ENCODE measurements at places on chromosomes 2 and 18.

DNA sequence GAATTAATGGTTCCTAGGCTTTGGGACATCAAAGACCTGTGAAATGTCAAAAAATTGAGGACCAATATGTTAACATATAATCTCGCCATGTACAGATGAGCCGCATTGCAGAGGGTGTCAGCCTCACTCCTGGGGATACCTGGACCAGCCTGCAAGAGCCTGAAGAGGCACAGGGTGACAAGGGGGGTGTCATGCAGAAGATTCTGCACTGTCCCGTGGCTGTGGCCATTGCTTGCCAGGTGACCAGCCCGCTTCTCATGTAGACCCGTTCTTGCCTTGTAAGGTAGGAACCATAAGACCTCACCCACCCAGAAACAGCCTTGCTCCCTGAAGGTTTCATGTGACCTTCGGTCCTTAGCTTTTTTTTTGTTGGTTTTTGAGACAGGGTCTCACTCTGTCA, 37.5 kb downstream of the TMEM37 start:
- no peak for DNase-seq

- DNase-seq: peak; percentile 2
Measured at GRCh38 chr2:72004201-72004915, 143.3 kb downstream of the CYP26B1 start.

- DNase-seq: no peak
Measured at GRCh38 chr2:109601783-109602182, 12.0 kb downstream of the SEPTIN10 start.

- no peak for DNase-seq
Measured at GRCh38 chr2:27118525-27119329, at the start of gene CGREF1. CGREF1 (minus strand) TSS chr2:27119128; CDS start chr2:27104366, 14,762 bp downstream.

DNA sequence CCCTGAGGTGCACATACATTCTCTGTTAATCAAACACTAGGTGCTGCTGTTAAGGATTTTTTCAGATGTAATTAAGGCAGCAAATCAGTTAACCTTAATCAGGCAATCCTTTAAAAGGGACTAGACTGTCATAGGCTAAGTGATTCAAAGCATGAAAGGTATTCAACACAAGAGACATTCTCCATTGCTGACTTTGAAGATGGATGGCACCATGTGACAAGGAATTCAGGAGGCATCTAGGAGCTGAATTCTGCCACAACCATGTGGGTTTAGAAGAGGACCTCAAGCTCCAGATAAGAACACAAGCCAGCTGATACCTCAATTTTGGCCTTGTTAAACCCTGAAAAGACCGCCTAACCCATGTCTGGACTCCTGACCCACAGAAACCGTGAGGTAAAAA, 84.0 kb downstream of the SMAD2 start:
- DNase-seq: no peak

- DNase-seq: no peak
Measured at GRCh38 chr18:79952996-79953559, 1.6 kb upstream of the SLC66A2 start.

DNA sequence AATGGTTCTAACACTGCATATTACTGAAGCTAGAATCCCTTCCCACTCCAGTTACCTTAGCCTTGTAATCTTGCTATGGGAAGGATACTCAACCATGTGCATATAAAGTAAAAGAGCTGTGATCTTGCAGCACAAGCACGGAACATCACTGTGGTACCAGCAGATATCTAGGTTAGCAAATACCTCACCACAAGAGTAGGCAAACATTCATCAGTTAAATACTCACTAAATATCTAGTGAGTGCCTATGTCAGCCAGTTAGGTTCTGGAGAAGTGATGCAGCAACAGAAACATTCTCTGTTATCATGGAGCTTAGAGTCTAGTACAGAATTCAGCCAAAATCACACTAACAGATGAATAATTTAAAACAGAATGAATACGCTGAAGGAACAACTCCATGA, 349.6 kb upstream of the UBE2E3 start:
- no peak for DNase-seq

DNA sequence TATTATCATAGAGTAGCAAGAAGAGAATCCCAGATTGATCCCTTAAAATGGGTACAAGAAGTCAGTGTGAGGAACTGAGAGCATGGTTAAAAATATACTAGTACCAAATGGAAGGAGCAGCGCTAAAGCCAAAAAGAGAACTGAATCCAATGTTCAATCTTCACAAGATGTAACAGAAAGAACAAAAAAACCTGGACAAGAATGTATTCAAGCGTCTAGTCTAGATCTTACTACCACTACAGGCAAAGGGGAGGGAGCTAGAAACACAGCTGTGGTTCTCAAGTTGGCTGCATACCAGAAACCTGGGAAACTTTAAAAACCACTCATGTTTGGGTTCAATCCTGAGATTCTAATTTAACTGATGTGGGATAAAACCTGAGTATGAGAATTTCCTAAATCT, 57.5 kb downstream of the PIAS2 start:
- no peak for DNase-seq

- DNase-seq: peak; percentile 80
Measured at GRCh38 chr18:21191596-21192307, 50.3 kb upstream of the GREB1L start.

- no peak for DNase-seq
Measured at GRCh38 chr18:57583297-57583835, 3.1 kb downstream of the FECH start.

DNA sequence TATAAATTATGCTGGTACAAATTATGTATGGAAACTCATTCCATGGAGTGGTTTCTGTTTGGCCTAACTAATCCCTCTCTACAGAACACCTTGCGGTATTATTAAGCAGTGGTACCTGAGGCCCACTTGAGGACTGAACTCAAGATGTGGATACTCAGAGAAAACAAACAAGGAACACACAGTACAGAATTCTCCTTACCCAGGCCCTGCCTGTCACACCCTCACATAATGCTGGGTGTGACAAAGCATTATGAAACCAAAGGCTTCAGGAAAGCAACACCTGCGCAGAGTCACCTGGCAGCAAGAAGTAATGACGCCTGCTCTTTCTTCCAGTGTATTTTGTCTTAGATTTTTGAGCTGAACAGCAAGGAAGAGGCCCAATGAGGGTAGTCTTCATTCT, 264.7 kb downstream of the PAX3 start:
- no peak for DNase-seq

GRCh38 chr2:86371527-86371926, 34.1 kb upstream of the REEP1 start:
- no peak for DNase-seq

DNA sequence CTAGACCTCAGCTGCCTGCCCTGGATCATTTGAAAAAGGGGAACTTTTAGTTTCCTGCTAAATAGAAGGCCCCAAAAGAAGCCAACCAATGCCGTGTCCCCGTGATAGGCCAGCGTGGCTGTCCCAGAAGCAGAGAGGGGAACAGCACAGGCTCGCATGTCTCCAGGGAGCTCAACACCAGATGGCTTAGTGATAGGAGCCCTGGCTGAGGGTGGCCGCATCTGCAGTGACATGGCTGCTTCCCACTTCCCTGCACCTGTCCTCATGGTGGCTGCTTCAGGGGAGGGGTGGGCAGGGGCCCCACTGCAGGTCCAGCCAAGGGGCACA, 79.6 kb downstream of the MBP start:
- no peak for DNase-seq

DNA sequence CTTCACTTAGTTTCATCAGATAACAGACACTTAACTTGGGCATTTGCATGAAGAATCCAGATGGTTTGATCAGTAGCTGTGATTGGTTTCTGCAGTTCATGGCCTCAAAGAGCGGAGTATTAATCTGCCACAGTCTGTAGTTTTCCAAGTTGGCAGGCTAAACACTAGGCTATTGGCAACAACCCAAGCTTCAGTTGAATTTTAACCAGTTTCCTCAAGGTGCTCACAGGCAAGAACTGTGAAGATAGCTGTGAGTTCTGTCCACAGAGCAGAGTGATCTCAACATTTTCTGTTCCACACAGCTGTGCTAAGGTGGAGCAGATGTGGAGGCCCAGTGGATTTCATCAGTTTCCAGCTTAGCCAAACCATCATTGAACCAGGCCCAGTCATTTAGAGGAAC, 469.5 kb upstream of the LINC00305 start:
- no peak for DNase-seq

DNA sequence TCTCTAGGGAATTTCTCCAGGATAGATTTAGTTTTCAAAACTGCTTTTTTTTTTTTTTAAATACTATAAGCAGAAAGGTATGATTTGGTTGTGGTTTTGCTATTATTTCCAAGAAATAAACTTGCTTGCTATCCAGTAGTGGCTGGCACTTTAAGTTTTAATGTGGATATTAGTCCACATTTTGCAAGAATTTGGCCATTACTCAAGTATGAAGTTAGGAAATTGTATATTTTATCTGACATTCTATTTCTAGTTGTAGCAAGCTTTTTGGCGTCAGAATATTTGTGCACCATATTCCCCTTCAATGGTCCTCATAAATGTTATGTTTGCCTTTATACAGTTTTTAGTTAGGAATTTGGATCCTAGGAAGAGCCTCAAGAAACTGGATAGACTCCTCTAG, 226.3 kb downstream of the ZNF521 start:
- no peak for DNase-seq

GRCh38 chr2:128272601-128273468, 45.8 kb downstream of the HS6ST1 start:
- no peak for DNase-seq

GRCh38 chr2:72254831-72255451, 107.3 kb upstream of the CYP26B1 start:
- no peak for DNase-seq

DNA sequence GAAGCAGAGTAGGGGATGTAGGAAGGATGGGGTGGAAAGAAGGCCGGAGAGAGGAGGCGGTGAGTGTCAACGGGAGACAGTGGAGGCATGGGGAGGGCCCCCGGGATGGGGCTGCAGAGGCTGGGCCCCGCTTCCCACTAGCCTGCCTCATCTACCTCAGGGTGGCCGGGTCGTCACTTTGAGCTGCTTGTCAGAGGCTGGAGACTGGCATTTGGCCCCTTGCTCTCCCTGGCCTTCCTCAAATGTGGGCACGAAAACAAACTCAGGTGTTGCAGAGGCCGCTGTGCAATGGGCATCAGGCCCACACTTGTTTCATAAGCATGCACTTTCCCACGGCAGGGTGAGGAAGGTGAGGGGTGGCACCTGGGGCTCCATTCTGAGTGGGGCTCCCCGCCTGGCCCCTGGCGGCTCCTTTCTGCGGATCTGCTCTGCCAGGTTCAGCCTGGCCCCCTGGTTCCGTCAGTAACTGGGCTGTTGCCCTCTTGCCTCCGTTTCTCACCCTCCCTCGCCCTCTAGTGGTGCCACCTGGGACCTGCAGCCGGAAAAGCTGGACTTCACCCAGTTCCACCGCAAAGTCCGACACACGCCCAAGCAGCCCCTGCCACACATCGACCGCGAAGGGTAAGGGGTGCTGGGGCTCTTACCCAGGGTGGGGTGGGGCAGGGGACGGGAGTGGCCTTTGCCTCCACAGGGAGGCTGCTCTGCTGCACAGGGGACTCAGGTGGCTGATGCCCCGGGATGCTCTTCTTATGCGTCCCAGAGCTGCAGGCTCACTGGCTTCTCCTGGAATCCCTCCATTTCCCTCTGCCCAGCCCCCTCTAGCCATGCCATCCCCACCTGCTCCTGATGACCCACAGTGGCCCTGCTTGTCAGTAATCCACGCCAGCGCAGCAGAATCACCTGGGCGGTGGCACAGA, 125.4 kb downstream of the CTIF start:
- DNase-seq: peak; percentile 74

GRCh38 chr2:31945572-31945935, 65.3 kb downstream of the MEMO1 start:
- no peak for DNase-seq

DNA sequence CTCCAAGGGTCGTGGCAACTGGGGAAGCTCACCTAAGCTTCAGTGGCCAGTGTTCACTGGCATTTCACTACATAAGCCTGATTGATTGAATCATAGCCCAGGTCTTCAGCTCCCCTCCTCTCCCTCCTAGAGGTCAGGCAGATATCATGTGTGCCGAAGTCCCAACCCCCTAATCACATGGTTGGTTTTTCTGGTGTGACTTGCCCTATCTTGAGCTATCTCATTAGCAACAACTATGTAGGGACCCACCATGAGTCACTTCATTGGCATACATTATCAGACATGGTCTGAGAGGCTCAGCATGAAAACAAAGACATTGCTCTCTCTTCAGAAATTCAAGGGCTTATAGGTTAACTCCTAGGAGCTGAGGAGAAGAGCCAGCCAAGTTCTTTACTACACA, 76.8 kb downstream of the LYPD1 start:
- DNase-seq: no peak

- DNase-seq: no peak
Measured at GRCh38 chr2:186570604-186571003, 19.3 kb upstream of the ITGAV start.

DNA sequence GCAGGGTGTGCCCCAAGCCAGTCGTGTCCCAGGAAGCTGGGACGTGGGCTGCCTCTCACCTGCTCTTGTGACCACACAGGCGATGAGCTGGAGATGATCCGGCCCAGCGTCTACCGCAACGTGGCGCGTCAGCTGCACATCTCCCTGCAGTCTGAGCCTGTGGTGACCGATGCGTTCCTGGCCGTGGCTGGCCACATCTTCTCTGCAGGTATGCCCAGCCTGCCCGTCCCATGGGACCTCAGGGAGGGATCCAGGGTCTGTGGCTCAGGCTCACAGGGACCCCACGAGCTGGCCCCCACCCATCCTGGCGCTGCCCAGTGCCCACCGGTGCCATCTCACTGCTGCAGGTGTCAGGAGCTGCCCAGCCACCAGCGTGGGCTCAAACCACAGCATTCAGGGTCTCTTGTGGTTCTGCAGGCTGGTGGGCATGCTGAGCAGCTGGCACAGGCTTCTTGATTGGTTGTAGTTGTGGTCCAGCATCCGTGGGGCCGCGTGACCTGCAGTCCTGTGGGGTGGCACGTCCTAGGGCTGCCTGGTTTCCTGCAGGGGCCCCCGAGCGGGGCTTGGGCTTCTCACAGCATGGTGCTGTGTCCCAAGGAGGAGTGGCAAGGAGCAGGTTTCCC, 3.8 kb downstream of the BOK start:
- no peak for DNase-seq

DNA sequence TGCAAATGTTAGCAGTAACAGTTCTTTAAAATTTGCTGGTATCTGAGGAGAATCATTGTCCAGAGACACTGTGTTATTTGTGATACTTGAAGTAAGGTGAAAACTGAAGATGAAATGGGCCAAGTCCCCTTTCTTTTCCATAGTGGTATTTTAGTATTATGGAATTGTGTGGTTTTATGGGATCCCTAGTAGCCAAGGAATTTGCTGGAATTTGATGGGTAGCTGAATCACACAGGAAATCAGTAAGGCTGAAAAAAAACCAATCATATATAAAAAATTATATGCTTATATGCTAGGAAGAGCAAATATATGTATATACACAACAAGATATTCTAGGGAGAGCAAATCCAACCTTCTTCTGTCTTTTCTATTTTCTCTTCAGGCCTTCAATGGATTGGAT, 54.2 kb upstream of the TACR1 start:
- no peak for DNase-seq

- DNase-seq: no peak
Measured at GRCh38 chr2:47187069-47187468, 32.0 kb upstream of the STPG4 start.

GRCh38 chr2:5453220-5454050, 238.7 kb upstream of the SOX11 start:
- DNase-seq: no peak
